ENCODE measurements at places on chromosomes 5 and 9.

DNA sequence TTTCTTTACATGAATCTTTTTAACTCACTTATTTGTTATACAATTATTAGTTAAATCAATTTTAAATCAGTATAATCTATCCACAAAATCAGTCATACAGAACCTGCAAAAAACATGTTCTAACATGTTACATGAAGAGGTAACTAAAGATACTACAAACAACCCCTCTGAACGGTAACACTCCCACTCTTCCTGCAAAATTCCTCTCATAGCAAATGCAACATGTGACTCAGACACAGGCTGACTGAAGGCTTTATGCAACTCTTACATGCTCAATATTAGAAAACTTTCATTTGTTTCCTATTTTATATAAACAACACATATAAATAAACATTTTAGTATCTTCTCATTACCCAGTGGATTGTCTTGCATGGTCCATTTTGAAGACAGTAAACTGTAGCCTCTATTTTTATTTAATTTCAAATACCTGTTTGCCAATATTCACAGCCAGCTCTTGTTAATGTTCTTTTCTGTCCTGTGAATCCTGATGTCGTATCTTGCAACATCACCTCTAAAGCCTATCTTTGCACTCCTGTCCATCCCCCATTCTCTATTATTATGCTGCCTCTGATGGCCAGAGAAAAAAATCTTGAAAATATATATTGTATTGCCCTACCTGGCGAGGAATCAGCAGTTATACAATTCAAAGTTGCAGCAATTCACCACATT is 100.5 kb upstream of the CCDC152 start:
- DNase-seq = no peak

- DNase-seq = no peak
Observed at GRCh38 chr9:128136816-128137793, 9.6 kb upstream of the PTGES2 start.

DNA sequence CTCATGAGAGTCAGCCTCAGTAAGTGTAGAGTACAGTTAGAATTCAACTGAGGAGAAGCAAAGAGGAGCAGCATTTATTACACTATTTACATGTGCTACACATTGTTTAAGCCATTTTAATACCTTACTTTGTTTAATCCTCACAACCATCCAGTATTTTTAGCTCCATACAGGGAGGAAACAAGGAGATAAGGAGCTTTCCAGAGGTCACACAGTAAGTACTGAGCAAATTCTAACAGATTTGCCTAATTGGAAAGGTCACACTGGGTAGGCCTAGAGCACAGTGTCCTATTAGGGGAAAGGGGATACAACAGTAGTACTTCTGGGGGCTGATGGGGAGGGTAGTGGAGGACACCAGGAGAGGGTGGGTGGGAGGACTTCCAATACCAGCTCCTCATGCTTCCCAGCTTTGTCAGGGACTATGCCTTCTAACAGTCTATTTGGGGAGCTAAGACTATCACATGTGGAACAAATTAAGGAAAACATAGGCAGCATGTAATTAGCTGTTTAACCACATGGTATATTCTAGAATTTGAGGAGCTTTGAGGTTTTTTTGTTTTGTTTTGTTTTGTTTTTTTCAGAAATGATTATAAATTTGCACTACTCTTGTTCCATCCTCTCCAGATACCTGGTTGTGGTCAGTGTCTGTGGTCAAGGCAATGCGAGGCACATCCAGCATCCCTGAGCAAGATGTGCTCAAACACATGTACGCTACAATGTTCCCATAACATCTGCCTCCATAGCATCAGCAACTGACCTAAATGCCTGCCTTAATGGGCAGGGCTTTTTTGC is 96.0 kb upstream of the SLC12A2 start:
- DNase-seq = no peak

GRCh38 chr9:118276784-118277183 is 572.6 kb downstream of the TLR4 start:
- no peak for DNase-seq

- no peak for DNase-seq
Observed at GRCh38 chr5:122576256-122577016, 198.4 kb upstream of the SNX2 start.

GRCh38 chr5:116439905-116440304 is 134.7 kb downstream of the SEMA6A start:
- DNase-seq = no peak

- DNase-seq = peak; percentile 32
Observed at GRCh38 chr5:180860273-180860886, 696 bp downstream of the ZFP62 start.

DNA sequence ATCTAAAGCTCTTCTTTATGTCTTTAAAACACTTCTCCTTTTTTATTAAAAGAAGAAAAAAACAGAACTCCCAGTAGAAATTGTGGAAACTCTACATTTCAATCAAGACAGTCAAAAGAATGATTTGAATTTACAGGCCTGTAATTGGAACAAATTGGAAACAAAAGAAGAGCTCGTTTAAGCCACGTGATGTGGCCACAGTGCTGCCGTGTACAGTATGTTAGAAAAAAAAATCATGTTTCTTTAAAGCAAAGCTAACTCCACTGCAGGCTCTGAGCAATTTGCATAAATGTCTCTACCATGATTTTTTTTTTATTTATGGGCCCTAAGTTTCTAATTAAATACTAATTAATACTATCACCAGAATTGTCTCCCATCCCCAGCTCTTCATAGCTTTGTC is 325.6 kb downstream of the ZSWIM6 start:
- DNase-seq = no peak

GRCh38 chr9:93819905-93820304 is 135.2 kb downstream of the BARX1 start:
- no peak for DNase-seq

DNA sequence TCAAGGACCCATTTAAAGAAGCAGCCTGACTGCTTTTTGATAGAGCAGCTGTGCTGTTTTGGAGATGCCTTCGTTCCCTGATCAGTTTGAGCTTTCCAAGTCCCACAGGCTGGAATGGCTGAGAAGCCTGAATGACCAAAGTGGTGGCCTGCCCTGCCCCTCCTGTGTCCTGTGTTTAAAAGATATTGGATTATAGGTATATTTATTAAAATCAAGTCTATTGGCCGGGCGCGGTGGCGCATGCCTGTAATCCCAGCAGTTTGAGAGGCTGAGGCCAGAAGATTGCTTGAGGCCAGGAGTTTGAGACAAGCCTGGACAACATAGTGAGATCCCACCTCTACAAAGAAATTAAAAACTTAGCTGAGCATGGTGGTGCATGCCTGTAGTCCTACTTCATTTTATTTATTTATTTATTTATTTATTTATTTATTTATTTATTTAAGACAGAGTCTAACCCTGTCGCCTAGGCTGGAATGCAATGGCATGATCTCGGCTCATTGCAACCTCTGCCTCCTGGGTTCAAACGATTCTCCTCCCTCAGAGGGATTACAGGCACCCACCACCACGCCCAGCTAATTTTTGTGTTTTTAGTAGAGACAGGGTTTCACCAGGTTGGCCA is 87.7 kb downstream of the CACNA1B start:
- DNase-seq = no peak

DNA sequence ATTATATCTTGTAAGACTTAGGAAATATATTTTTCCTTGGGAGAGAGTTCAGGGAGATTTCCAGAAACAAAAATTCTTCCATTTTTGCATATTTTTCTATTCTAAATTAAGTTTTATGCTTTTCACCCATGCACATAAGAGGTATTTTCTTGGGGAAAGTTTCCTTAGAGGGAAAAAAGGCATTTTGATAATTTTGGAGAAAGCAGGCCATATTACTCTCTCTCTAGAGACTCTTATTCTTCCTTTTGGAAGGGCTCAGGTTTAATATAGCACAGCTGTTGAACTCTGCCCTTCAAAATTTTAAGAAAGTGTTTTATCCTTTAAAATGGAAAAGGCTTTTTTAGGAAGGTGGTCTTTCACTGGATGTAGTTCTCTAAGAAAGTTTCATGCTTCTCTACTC is 8.0 kb downstream of the NDUFS4 start:
- DNase-seq = no peak

Measured in NCI-H1930 (cell line).